ENCODE measurements at places on chromosomes 4 and X.

DNA sequence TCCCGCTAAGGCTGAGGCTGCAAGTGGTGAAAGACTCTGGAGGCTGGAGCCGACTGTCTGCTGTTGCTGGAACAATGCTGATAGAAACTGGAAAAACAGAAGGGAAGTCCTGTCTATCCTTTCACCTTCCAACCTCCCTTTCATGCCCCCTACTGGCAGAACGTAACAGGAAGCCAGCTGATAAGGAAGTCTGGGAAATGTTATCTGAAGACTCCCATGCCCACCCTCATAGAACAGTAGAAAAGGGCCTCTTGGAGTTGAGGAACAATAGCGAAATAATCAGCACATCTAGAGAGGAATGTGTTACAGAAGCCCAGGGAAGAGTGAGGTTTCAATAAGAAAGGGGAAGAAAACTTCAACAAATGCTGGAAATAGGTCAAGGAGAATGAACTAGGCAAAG, 117.1 kb upstream of the DKK2 start:
- no peak overlapping the region for H3K27ac ChIP-seq
- no peaks in the 10 kb centered on the region for H3K27me3 ChIP-seq
- H3K4me3 ChIP-seq, result no peak overlapping the region
- no peaks in the 10 kb centered on the region for H3K36me3 ChIP-seq
- peak; percentile 89 for DNase-seq
- peaks cover 7% of the 10 kb centered on the region for H3K4me1 ChIP-seq

DNA sequence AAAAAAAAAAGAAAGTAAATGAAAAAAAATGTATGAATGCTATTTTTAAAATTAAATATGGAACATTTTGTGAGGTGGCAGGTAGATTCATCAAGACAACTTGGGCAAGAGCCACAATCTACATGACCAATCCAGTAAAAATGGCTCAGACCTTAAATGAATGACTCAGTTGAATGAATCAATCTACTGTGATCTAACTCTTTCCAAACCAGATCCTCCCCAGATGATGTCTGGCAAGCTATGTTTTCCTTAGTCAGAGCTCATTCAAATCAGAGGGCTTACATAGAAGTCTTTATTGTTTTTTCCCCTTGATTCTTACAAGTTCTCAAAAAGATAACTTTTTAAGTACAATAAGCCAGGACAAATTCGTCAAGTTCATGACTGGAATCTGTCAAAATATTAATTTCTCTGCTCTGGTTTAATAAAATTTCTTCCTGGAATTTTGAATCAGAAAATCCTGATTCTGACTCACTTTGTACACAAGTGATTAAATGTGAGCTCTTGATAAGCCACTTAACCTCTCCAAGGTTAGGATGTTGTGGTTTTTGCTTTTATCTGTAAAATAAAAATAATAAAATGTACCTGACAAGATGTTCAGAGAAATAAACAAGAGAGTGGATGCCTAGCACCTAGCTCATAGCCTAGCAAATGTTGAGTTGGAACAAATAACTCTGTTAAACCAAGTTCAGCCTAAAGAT, 105.6 kb upstream of the SMIM31 start:
- no peaks in the 10 kb centered on the region for H3K4me1 ChIP-seq
- no peak overlapping the region for H3K27ac ChIP-seq
- H3K4me3 ChIP-seq, result no peak overlapping the region
- no peaks in the 10 kb centered on the region for H3K27me3 ChIP-seq

GRCh38 chr4:53590187-53590586, 1.1 kb downstream of the LNX1 start:
- H3K4me1 ChIP-seq, result peaks cover 16% of the 10 kb centered on the region
- H3K4me3 ChIP-seq, result peak overlapping the region; percentile 60
- H3K27me3 ChIP-seq, result no peaks in the 10 kb centered on the region

DNA sequence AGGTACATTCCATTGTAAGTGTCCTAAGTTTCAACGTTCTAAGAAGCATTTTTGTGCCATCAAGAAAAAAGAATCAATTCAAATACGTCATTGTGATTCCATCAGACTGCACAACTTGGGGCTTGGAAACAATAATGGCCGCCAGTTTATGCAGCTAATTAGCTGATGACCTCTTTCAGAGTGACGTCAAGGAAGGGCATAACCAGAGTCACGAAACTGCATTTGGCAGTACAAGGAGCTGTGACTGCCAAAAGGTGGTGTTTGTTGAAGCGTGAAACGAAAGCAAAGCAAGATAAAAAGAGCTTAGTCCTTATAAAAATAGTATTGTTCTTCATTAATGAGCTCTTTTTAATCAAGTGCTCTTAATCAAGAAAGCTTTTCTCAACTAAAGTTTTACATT, 81.1 kb upstream of the SH3RF1 start:
- H3K36me3 ChIP-seq, result no peaks in the 10 kb centered on the region
- no peaks in the 10 kb centered on the region for H3K4me1 ChIP-seq
- H3K27me3 ChIP-seq, result no peaks in the 10 kb centered on the region
- no peak overlapping the region for H3K27ac ChIP-seq
- DNase-seq, result no peak
- H3K4me3 ChIP-seq, result no peak overlapping the region

- H3K27me3 ChIP-seq, result no peaks in the 10 kb centered on the region
- no peak for DNase-seq
- H3K36me3 ChIP-seq, result no peaks in the 10 kb centered on the region
- no peaks in the 10 kb centered on the region for H3K4me1 ChIP-seq
- H3K27ac ChIP-seq, result no peak overlapping the region
- H3K4me3 ChIP-seq, result no peak overlapping the region
Measured at GRCh38 chr4:138797646-138798045, 217.9 kb upstream of the NOCT start.

DNA sequence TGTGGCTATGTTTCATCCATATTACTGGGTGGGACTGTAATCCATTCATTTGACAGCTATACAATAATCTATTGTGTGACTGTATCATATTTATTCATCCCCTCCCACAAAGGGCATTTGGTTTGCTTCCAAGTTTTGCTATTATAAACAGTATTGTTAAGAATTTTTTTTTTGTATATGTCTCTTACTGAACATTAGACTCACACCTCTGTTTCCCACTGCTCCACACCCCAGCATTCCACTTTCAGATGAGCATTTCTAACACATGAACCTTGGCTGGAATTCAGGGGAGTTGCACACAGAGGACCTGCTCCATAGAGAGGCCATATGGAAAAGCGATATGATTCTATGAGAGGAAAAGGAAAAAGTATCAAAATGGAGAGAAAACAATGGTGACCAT, 81.6 kb upstream of the DKK2 start:
- H3K4me3 ChIP-seq, result no peak overlapping the region
- no peak overlapping the region for H3K27ac ChIP-seq
- peaks cover 11% of the 10 kb centered on the region for H3K4me1 ChIP-seq
- no peaks in the 10 kb centered on the region for H3K27me3 ChIP-seq
- DNase-seq, result no peak

DNA sequence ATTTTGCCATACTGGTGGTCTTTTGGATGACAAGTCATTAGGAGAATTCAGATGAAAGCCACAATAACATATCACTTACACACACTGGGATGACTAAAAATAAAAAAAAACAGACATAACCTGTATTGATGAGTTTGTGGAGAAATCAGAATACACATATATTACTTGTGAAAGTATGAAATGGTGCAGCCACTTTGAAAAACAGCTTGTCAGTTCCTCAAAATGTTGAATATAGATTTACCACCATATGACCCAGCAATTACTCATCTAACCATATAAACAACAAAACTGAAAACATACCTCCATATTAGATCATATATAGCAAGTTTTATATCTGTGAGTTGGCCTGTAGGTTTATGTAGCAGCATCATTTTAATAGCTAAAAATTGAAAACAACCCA, 608.7 kb downstream of the TLL1 start:
- H3K4me1 ChIP-seq, result no peaks in the 10 kb centered on the region
- H3K27ac ChIP-seq, result no peak overlapping the region
- no peak for DNase-seq

DNA sequence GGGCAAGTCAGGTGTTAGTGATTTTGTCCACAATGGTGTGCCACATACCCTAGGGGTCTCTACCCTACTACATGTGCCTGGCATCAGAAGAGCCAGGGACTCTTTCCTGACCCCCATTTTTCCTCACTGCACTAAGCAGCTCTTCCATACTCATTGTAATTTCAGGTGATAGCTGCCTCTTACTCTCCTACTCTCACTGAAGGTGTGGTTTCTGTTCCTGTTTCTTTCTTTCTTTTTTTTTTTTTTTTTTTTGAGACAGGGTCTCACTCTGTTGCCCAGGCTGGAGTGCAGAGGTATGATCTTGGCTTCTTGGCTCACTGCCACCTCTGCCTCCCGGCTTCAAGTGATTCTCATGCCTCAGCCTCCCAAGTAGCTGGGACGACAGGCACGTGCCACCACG, 164.9 kb upstream of the USP9X start:
- H3K27me3 ChIP-seq, result no peaks in the 10 kb centered on the region
- DNase-seq, result no peak
- no peaks in the 10 kb centered on the region for H3K36me3 ChIP-seq

GRCh38 chr4:14178421-14178820, 550.9 kb upstream of the BOD1L1 start:
- no peak overlapping the region for H3K4me3 ChIP-seq
- peak; percentile 31 for DNase-seq
- peaks cover 55% of the 10 kb centered on the region for H3K4me1 ChIP-seq
- no peaks in the 10 kb centered on the region for H3K36me3 ChIP-seq

DNA sequence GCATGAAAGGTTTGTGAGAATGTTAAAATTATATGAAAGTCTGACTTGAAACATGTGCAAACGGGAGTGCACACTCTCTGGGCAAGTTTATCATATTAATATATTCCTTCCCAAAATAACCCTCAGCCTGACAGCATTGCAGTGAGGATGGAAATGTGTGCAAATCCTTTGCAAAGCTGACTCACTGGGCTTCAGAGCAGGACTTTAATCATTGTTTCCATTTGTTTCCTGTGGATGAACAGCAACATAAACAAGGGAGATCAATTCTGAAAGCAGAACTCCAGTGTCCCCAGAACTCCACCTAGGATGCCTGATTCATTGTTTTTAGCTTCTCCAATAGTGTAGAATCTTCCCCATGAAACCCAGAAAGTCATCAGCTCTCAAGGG, 32.9 kb downstream of the SLC2A9 start:
- no peaks in the 10 kb centered on the region for H3K4me1 ChIP-seq
- H3K27me3 ChIP-seq, result no peaks in the 10 kb centered on the region
- DNase-seq, result no peak
- H3K27ac ChIP-seq, result no peak overlapping the region

GRCh38 chrX:38861489-38861888, 60.2 kb downstream of the MID1IP1 start:
- H3K36me3 ChIP-seq, result no peaks in the 10 kb centered on the region
- H3K27me3 ChIP-seq, result no peaks in the 10 kb centered on the region
- no peak overlapping the region for H3K27ac ChIP-seq
- no peak overlapping the region for H3K4me3 ChIP-seq
- DNase-seq, result no peak

- H3K27me3 ChIP-seq, result no peaks in the 10 kb centered on the region
- H3K27ac ChIP-seq, result no peak overlapping the region
- peak; percentile 67 for DNase-seq
- no peak overlapping the region for H3K4me3 ChIP-seq
Measured at GRCh38 chrX:51759055-51759839, 16.0 kb downstream of the GSPT2 start.

GRCh38 chr4:109588176-109588575, 28.1 kb downstream of the MCUB start:
- no peak overlapping the region for H3K27ac ChIP-seq
- no peaks in the 10 kb centered on the region for H3K27me3 ChIP-seq
- H3K36me3 ChIP-seq, result no peaks in the 10 kb centered on the region
- DNase-seq, result no peak
- H3K4me1 ChIP-seq, result peaks cover 10% of the 10 kb centered on the region
- no peak overlapping the region for H3K4me3 ChIP-seq

DNA sequence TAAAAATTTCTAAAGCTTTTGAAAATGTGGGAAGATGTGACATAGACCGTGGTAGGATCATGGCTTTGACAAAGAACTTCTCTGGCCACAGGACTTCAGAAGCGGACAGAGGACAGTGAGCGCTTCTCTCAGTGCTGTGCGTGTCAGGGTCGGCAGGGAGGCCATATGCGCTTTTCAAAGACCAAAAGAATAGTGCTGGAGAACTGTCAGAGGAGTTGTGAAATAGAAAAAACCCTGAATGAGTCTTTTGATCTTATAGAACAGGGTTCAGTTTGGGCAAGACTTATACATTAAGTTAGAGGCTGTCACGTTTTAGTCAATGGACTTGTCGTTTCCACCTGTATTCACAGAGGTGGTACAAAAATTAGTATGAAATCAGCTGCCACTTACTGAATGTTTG, 77.4 kb downstream of the PTTG2 start:
- DNase-seq, result no peak
- no peak overlapping the region for H3K27ac ChIP-seq
- H3K27me3 ChIP-seq, result no peaks in the 10 kb centered on the region
- H3K36me3 ChIP-seq, result no peaks in the 10 kb centered on the region
- no peaks in the 10 kb centered on the region for H3K4me1 ChIP-seq
- H3K4me3 ChIP-seq, result no peak overlapping the region

- no peak for DNase-seq
- H3K4me1 ChIP-seq, result peaks cover 20% of the 10 kb centered on the region
- no peak overlapping the region for H3K4me3 ChIP-seq
- H3K36me3 ChIP-seq, result no peaks in the 10 kb centered on the region
- no peaks in the 10 kb centered on the region for H3K27me3 ChIP-seq
- no peak overlapping the region for H3K27ac ChIP-seq
Measured at GRCh38 chr4:156638925-156639605, 332.5 kb downstream of the PDGFC start.

GRCh38 chr4:151250706-151251105, 26.3 kb upstream of the PRSS48 start:
- peaks cover 21% of the 10 kb centered on the region for H3K4me1 ChIP-seq
- H3K27me3 ChIP-seq, result no peaks in the 10 kb centered on the region
- peak; percentile 73 for DNase-seq
- no peak overlapping the region for H3K4me3 ChIP-seq
- H3K36me3 ChIP-seq, result no peaks in the 10 kb centered on the region
- peak overlapping the region; percentile 40 for H3K27ac ChIP-seq

GRCh38 chr4:26891054-26891453, 30.4 kb downstream of the STIM2 start:
- H3K4me3 ChIP-seq, result no peak overlapping the region
- no peaks in the 10 kb centered on the region for H3K27me3 ChIP-seq
- no peak overlapping the region for H3K27ac ChIP-seq
- H3K4me1 ChIP-seq, result no peaks in the 10 kb centered on the region
- DNase-seq, result no peak
- H3K36me3 ChIP-seq, result no peaks in the 10 kb centered on the region

- no peaks in the 10 kb centered on the region for H3K27me3 ChIP-seq
- H3K27ac ChIP-seq, result no peak overlapping the region
- H3K4me3 ChIP-seq, result no peak overlapping the region
- H3K4me1 ChIP-seq, result 0 out of 2 replicates have a peak, but pooled peaks cover 6% of the 10 kb centered on the region
- no peak for DNase-seq
- no peaks in the 10 kb centered on the region for H3K36me3 ChIP-seq
Measured at GRCh38 chr4:172348426-172348825, 535.2 kb downstream of the GALNTL6 start.

DNA sequence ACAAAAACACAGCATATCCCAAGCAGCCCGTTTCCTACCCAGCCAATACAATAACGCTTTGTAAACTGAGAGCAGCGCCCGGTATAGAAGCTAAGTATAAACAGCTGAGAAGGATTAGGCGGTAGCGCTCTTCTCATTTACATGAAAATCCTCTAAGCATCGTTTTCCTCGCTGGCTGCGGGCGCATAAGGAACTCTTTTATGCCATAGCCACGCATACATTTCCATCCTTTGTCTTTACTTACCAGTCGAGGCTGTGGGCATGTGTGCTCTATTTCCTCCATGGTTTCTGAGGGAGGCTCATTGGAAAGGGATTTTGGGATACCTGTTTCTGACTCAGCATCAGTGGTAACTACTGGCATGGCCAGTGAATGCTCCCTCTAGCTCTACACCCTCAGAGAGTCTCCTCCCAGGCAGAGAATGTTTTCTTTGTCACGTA, 383 bp downstream of the PCYT1B start:
- no peaks in the 10 kb centered on the region for H3K36me3 ChIP-seq
- DNase-seq, result peak; percentile 70
- H3K4me1 ChIP-seq, result no peaks in the 10 kb centered on the region
- H3K27me3 ChIP-seq, result no peaks in the 10 kb centered on the region
- peak overlapping the region; percentile 50 for H3K4me3 ChIP-seq
